Stomach (tissue), 19 donors: ENCODE measurements at places on chromosomes 11 and 22. TPM values are rescaled to one million over a fixed set of nuclear protein-coding genes. Genes with fewer than 3 reads are reported as not detected.
A peak's percentile ranks its signal among the peaks of the same experiment; 100 is the strongest.

DNA sequence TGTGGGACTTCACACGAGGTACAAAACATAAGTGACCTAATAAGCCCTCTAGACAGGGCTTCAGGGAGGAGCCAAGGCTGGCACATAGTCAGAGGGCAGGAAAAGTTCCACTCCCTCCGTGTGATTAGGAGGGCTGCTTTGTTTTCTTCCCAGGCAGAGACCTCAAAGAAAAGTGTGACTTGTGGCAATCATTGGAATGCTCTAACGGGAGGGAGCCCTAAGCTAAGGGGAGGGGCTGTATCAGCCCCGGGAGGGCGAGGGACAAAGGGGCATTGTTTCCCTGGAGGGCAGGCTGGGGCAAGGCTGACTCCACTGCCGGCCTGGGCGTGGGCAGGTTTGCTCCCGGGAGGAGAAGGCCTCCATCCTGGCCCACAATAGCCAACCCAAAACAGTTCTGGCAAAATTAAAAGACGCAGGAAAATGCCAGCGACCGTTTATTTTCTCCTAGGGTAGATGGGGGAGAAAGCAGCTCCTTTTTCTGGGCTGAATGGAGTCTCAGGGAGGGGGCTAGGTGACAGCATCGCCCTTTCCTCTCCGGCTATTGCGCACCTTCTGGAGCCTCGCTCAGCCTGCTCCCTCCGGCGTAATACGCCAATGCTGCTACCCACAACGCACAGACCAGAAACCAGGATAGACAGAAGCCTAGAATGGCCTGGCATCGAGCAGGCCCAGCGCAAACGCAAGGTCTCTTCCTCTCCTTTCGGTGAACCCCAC is 60.2 kb downstream of the ENDOD1 start:
- peak; percentile 62 for DNase-seq

The SCN2B gene
- 0.92 TPM for total RNA-seq

DNA sequence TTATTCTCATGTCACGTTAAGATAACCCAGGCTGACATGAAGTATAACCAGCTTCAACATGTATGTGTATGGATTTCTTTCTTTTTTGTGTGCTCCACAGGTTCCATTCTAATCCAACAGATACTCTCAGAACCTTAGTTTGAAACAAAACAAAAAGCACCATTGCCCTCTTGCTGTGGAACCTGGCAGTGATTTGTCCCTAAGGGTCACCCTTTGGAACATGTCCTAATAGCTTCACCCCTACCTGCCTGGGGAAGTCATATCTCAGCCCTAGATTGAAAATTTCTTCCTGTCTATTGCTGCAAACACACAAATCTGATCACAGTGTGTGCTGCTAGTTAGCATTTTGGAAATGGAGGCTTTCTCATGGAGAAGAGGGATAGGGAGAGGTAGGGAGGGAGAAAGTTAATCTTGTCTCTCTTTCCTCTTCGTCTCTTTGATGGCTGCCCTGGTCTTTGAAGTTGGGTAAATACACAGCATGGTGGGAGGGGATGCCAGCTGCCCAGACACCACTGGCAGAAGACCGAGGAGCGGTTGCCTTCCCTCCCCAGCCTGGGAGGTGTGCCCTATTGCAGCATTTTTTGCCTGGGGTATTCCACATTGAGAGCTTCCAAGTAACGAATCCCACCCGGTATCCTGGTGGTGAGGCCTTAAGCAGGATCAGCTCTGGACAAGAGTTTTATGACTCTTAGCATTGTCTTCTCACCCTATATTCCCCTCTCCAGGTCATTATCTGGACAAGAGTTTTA is 11.6 kb upstream of the CADM1 start:
- DNase-seq, result no peak

GRCh38 chr11:72039031-72039855 is 40.5 kb downstream of the IL18BP start:
- DNase-seq, result peak; percentile 73

The GGT5 gene
- total RNA-seq, result 9.9 TPM

The TBRG1 gene
- total RNA-seq, result 16.9 TPM

The OR51E2 gene
- total RNA-seq, result not detected

DNA sequence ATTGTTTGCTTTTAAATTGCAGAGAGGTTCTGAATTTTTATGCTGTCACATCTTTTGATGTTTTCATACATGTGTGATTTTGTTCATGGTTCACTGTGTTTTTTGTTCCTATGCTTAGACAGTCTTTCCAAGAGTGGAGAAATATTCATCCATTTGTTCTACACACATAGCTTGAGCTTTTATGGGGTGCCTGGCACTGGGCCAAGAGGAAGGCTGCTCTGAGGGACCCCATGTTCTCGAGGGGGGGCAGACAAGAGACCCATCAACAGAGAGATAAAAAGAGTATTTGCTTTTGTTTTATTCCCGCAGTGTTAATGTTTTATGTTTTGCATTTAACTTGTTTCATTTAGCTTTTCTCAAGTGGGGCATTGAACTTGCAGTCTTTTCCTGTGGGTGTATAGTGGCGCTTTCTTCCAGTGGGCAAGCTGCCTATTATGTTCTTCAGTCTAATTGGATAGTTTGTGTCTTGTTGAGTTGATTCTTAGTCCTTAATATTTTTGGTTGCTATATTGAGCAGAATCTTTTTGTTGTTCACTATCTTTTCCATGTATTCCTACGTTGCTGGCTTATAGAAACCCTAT is 57.7 kb downstream of the CABIN1 start:
- DNase-seq, result no peak
